RPMI7951 (cell line): ENCODE measurements at places on chromosomes 1 and 21. TPM values are rescaled to one million over a fixed set of nuclear protein-coding genes. Genes with fewer than 3 reads are reported as not detected.

The KCNJ9 gene
- not detected in 2 replicates for total RNA-seq

The CD1B gene
- total RNA-seq, result not detected in 2 replicates

The ABCG1 gene
- total RNA-seq, result not detected in 2 replicates

The CR1L gene
- 0.24 TPM in 1 of 2 replicates, not detected in the other for total RNA-seq

The KCNK1 gene
- total RNA-seq, result 0.12 TPM in 1 of 2 replicates, not detected in the other

The DMRTA2 gene
- total RNA-seq, result 0.12 and 0.20 TPM in 2 replicates

The KRTAP11-1 gene
- not detected in 2 replicates for total RNA-seq

The NHLH1 gene
- total RNA-seq, result not detected in 2 replicates

The HCRTR1 gene
- total RNA-seq, result not detected in 2 replicates

The ANGPTL7 gene
- total RNA-seq, result not detected in 2 replicates

The RSPO1 gene
- total RNA-seq, result 0.10 TPM in 1 of 2 replicates, not detected in the other

The EPHX1 gene
- total RNA-seq, result 25.0 and 25.5 TPM in 2 replicates

The RAP1A gene
- total RNA-seq, result 24.5 and 36.4 TPM in 2 replicates

GRCh38 chr1:19219451-19219850 is 9.4 kb upstream of the UBR4 start:
- DNase-seq, result no peak

DNA sequence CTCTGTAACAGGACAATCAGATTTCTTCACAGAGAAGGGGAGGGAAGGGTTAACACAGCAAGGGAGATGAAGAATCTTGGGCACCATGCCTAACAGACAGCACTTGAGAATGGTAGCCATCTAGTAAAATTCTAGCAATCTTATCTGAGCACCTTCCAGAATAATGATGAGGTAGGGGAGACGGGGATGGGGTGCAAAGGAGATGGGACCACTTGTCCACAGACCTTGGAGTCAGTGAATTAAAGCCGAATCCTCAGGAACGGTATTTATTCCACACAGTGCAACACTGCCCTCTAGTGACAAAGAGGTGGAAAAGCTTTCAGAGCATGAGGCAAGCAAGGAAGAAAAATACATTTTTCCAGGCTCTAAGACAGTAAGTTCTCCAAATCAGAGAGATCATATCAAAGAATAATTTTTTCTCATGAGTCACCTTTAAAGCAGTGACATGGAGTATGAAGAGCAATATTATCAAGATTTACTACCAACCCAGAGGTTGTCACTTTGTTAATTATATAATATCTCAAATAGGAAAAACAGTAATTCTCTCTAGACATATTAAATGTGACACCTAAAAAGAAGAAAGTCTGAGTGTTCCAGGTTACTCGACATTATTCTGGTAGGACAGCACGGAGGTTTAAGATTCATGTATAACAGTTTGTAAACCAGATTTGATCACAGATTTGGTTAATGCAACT is 43.3 kb upstream of the LPAR3 start:
- peak; percentile 67 for DNase-seq

DNA sequence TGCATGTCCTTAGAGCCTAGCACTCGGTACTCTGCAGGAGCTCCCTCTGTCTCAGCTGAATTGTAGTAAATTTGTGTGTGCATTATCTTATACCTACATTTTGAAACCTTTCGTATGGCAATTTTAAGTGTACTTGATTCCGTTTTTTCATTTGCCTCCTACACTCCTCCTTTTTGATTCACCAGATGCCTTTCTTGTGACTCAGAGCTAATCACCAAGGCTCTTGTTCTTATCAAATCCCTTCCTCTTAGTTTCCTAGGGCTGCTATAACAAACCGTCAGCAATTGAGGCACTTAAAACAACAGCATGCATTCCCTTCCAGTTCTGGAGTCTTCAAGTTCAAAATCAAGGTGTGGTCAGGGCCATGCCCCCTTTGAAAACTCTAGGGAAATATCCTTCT is 261.0 kb downstream of the ASTN1 start:
- peak; percentile 23 for DNase-seq

GRCh38 chr1:182527680-182528079 is 61.4 kb downstream of the RNASEL start:
- no peak for DNase-seq

DNA sequence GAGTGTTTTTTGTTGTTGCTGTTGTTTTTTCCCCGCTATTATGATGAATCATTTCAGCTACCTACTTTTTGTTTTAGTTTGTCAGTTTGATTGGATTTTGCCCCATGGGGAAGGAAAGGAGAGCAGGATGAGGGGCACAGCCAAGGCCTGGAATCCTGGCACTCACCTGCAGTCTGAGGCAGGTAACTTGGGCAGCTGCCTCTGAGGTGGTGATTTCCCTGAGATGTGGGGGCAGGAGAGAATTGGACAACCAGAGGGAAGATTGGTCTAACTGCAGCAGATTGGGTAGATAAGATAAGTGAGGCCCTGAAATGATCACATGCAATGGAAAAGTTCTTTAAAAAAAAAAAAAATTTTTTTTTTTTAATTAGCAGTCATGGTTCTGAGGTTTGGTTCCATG is 1.5 kb upstream of the LAX1 start:
- DNase-seq, result no peak

- DNase-seq, result peak; percentile 95
Observed at GRCh38 chr1:7549277-7550161, 221.6 kb upstream of the VAMP3 start.

- DNase-seq, result no peak
Observed at GRCh38 chr1:202046748-202047708, 36.6 kb downstream of the ELF3 start.

DNA sequence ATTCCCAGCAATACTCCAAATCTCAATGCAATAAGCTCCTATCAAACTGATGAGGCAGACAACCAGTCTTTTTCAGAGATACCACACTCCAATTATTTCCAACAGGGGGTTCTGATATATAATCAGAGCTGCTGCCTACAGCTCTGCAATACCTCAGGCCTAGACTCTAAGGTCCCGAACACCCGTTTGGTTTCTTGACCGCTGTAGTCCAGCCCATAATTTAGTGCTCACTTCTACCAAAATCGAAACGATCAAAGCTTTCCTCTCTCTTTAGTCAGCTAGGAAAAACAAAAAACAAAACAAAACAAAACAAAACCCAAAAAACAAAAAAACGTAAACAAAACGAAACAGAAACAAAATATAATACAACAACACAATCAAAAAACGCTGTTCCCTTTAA is 453.0 kb downstream of the NEGR1 start:
- DNase-seq, result no peak

DNA sequence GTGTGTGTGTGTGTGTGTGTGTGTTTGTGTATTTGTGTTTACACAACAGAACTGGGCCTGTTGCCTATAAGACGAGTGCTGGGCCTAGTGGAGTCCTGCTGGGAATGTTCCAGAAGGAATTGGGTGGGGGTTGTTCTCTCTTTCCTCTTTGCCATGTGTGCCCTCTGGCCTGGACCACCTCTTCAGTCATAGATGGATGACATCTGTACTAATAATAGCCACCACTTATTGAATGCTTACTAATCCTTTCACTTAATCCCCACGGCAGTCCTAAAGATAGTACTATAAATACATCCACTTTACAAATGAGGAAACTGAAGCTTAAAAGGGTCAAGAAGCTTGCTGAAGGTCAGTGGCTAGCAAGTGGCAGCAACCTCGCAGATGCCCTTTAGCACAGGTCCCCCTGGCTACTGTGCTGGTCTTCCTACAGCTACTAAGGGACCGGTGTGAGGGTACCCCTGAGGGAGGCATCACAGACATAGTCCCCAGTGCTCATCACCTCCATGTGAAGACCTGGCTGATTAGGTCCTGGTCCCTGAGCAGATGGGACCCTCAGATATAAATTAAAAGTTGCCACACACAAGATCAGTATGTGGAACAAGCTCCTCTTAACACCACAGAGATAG is 55.2 kb upstream of the KIF1B start:
- no peak for DNase-seq

DNA sequence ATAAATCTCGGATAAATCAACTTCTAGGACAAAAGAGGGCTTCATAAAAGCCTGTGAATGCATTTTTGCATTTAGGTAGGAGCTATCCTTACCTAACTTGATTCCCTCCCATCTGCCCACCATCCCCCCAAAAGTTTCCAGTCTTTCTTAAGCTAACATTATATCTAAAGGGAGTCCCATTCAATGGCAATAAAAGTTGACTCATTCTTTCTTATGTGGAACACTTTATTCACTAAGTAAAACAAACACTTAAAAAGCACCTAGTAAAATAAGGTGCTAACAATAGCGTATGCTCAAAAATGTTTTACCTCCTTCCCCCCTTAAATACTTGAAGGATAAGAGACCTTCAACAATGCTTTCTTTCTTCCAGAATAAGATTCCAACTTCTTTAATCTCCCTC is 83.8 kb downstream of the GON4L start:
- DNase-seq, result no peak

DNA sequence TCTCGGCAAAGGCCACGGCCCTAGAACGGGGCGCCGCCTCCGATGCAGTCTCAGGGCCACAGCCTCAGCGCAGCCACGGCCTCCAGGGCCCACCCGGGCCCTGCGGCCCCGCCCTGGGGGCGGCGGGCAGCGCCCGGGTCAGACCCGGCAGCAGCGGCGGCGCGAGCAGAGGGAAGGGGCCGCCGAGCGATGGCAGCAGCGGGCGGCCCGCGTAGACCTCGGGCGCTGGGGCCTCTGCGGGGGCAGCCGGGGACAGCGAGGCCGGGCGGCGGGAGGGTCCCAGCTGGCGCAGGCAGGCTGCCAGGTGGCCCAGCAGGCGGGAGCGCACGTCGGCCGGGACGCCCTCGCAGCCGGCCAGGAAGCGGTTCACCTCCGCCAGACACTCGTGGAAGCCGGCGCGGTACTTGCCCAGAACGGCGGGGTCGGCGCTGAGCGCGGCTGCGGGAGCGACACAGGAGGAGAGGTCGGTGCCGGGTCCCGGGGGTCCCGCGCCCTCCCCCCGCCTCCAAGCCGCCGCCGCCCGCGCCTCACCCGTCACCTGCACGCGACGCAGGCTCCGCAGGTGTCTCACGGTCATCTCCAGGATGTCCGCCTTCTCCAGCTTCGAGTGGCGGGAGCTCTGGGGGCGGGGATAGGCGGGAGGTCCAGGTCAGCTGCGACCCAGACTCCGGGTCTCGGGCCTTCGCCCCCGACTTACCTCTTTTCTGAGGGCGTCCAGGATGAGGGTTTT is 737 bp downstream of the HES4 start:
- no peak for DNase-seq

DNA sequence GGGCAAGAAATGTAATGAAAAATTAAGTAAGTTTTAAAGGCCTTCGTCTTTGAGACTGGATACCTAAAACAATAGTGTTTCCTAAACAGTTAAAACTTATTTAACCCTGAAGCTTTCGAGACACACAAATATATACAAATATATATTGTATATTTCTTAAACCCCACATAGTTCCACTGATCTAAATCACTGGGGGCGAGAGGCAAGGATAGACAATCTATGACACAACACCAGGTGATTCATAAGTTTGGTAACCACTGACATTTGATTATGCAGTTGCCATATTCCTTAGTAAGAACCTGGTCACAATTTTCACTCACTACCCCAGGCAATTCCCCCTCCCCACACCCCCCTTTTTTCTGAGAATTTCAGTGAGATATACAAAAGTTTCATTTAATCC is 55.3 kb upstream of the BOLA1 start:
- DNase-seq, result peak; percentile 51

- no peak for DNase-seq
Observed at GRCh38 chr1:234686035-234686434, 76.1 kb upstream of the IRF2BP2 start.

- DNase-seq, result no peak
Observed at GRCh38 chr1:6152882-6153281, 27.2 kb downstream of the CHD5 start.

- peak; percentile 42 for DNase-seq
Observed at GRCh38 chr1:221783936-221784335, 42.0 kb upstream of the DUSP10 start.

- no peak for DNase-seq
Observed at GRCh38 chr1:180574031-180574713, 15.4 kb downstream of the OVAAL start.

GRCh38 chr1:80892539-80892938 is 908.2 kb upstream of the ADGRL2 start:
- no peak for DNase-seq

- DNase-seq, result no peak
Observed at GRCh38 chr1:234886081-234886984, 242.3 kb downstream of the TOMM20 start.

DNA sequence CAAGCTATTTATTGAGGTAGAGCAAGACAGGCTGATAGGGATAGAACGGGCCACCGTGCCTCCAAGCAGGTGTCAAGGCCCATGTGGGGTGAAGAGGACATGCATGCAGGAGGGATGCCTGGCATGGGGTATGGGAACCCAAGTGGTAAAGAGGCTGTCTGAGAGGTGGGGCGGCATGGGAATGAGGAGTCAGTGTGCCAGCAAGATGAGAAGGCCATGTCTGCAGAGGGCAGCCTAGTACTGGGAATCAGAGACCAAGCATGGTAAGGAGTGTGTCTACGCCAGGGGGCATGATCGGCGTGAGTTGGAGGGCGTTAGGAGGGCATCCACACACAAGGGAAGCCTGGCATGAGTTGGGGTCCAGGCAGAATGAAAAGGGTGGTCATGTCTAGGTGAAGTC is 303.7 kb upstream of the PLD5 start:
- DNase-seq, result no peak

GRCh38 chr1:237799762-237800474 is 90.8 kb downstream of the ZP4 start:
- DNase-seq, result peak; percentile 32

- no peak for DNase-seq
Observed at GRCh38 chr1:205026181-205026580, 16.8 kb upstream of the CNTN2 start.

DNA sequence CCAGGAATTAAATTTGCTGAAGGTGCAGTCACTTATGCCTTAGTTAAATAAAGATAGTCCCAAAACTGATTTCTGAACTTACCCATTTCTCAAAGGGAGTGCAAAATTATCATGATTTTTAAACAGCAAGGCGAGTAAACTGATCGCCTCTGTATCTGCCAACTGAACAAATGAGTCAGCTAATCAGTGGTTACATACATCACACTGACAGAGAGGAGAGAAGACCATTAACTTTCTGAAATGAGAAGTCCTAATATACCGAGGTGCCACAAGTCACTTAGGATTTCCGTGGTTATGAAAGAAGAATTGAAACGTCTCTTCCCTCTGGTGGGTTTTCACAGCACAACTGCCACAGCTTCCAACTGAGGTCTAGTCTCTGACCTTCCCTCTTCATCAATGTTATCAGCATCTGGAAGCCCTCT is 400.7 kb downstream of the SMYD3 start:
- peak; percentile 55 for DNase-seq

GRCh38 chr1:214281720-214282629 is 1.0 kb downstream of the SMYD2 start:
- DNase-seq, result peak; percentile 75
